Mesothelial cell of epicardium (in vitro differentiated cells): ENCODE measurements at places on chromosomes 13 and 19. TPM values are rescaled to one million over a fixed set of nuclear protein-coding genes. Genes with fewer than 3 reads are reported as not detected.

- DNase-seq, result no peak
Measured at GRCh38 chr19:7337380-7338194, 11.2 kb upstream of the ARHGEF18 start.

DNA sequence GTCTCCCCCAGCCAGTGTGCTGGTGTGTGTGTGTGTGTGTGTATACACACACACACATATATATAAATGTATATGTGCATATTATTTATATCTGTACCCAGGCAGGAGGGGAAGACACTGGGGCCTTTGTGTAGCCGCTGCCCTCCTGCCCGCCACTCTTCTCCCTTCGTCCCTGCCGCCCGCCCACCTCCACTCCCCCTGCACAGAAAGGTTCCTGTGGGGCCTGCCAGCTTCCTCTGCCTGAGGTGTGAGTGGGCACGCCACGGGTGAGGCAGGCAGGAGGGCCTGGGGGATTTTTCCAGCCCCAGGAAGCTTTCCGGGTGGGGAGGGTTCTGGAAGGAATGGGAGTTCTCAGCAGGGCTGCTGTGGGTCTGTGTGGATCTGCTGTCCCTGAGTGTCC lies 6.9 kb downstream of the IRF2BP1 start:
- no peak for DNase-seq

Gene ZNF557
- total RNA-seq, result 15.0 to 16.4 TPM (median 16.3 TPM) in 3 replicates

Gene LGI4
- total RNA-seq, result 1.1 to 2.0 TPM (median 1.4 TPM) in 3 replicates

DNA sequence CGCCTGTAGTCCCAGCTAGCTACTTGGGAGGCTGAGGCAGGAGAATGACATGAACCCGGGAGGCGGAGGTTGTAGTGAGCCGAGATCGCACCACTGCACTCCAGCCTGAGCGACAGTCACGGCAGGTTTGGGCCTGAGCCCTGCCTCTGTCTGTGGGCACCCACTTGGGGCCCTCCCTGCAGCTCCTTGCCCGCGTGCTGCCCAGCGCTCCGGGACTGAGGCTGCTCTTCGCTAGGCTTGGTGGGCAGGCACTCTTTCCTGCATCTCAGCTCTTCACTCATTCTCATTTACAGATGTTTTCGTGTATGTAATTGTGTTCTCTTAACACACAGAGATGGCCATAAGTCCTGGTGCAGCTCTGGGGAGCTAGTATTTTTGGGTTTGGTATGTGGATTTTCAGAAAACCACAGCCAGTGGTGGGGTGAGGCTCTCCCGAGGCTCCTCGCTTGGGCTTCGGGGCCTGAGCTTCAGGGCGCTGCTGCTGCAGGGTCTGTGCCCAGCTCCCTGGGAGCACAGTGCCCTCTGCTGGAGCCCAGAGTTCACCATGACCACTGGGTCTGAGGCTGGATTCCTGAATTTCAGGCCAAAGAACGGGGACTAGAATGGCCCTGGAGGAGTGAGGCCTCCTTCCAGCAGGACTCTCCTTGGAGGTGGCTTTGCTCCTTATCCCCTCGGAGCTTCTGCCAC lies 15.2 kb downstream of the UPF1 start:
- DNase-seq, result peak; percentile 79

Gene PEG3
- total RNA-seq, result not detected in 3 replicates

- DNase-seq, result no peak
Measured at GRCh38 chr19:47427241-47428176, 8.2 kb upstream of the MEIS3 start.

Gene LIPE
- 8.6 to 10.8 TPM (median 8.8 TPM) in 3 replicates for total RNA-seq

- no peak for DNase-seq
Measured at GRCh38 chr19:11735375-11735774, 3.4 kb downstream of the ZNF823 start.

DNA sequence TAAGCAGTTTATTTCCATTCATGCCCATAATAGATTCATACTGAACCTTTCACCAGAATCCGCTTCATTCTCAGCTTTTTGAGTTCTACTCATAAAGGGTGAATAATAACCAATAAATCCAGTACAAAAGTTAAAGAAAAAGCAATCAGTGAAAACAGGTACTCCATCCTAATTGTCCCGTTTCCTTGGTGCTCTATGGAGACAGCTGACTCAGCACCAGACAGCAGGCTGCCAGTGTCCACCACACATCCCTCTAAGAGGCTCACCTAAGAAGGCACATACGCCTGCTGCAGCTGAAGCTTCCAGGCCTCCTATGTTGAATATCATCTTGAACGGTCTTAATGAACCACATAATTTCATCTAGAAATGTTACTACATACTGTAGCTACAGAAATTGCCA lies 27.3 kb downstream of the MYO16 start:
- DNase-seq, result no peak

Gene UBE2L5
- 0.20 TPM in 1 of 3 replicates, not detected in the others for total RNA-seq

Gene LRP3
- total RNA-seq, result 28.3 to 34.1 TPM (median 29.5 TPM) in 3 replicates

Gene KIR3DL1
- total RNA-seq, result not detected in 3 replicates

GRCh38 chr19:46271481-46272197 lies 25.2 kb upstream of the HIF3A start:
- no peak for DNase-seq

Gene ZIM2
- not detected in 3 replicates for total RNA-seq

Gene ANO8
- total RNA-seq, result 42.1 to 43.7 TPM (median 43.5 TPM) in 3 replicates

DNA sequence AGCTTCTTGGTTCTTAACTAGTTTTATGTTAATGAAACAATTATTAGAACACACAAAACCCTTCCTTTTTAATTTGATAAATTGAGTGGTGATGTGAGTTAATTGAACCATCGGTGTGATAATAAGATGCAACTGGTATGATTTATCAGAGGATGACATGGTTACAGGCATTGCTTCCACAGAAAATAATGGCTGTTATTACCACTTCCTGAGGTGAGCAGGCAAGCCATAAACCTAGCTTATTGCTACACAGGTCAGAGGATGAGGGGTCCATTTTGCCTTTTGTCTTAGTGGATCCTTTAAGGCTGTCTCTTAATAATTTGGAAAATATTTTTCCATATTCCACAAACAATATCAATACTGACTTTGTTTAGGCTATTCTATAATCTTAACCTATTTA lies 226.6 kb upstream of the EDNRB start:
- no peak for DNase-seq

DNA sequence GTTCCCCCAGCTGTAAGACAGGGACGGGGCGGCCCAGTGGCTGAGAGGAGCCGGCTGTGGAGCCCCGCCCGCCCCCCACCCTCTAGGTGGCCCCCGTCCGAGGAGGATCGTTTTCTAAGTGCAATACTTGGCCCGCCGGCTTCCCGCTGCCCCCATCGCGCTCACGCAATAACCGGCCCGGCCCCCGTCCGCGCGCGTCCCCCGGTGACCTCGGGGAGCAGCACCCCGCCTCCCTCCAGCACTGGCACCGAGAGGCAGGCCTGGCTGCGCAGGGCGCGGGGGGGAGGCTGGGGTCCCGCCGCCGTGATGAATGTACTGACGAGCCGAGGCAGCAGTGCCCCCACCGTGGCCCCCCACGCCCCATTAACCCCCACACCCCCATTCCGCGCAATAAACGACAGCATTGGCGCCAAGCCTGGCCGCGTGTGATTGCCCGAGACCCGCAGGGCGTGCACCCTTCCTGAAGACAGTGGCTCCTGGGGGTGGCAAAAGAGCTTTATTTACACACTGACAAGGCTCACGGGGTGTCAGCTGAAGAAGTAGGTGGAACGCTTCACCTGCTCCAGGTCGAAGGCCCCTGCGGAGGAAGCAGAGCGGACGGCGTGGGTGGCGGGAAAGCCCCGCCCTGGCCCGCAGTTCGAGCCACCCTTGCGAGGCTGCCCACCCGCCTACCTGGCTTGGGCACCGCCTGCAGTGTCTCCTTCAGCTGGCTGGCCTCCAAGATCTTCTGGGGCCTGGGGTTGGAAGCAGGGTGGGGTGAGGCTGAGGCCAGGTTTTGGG lies 16.4 kb downstream of the POLRMT start:
- DNase-seq, result no peak

Gene CSNK1G2
- total RNA-seq, result 79.1 to 84.0 TPM (median 81.8 TPM) in 3 replicates

DNA sequence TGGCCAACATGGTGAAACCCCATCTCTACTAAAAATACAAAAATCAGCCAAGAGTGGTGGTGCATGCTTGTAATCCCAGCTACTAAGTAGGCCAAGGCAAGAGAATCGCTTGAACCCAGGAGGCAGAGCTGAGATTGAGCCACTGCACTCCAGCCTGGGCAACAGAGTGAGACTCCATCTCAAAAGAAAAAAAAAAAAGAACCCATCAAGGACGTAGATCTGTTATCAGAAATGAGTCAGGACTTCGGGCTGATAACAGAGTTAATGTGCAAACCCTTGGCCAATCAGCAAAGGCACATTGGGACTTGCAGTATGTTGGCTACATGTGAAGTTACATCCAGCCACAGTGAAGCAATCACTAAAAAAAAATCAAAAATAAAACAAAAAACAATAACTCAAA lies 4.8 kb upstream of the LGALS7B start:
- no peak for DNase-seq

Gene PCDH20
- total RNA-seq, result 3.3 to 3.6 TPM (median 3.4 TPM) in 3 replicates

- DNase-seq, result no peak
Measured at GRCh38 chr13:76822698-76823267, 63.4 kb downstream of the KCTD12 start.

DNA sequence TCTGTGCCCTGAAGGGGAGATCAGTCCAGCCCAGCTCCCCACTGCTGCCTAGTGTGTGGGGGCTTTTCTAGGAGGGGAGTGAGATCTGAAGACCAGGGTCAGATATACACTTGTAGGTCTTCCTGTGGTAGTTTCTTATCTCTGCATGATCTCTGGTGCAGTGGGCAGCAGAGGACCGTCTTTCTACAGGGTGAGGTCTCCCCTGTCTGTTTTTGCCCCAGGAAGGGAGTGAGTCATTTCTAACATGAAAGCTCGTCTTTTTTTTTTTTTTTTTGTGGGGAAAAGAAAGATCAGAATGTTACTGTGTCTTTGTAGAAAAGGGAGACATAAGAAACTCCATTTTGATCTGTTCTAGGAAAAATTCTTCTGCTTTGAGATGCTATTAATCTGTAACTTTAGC lies 8.8 kb upstream of the ZNF808 start:
- no peak for DNase-seq

DNA sequence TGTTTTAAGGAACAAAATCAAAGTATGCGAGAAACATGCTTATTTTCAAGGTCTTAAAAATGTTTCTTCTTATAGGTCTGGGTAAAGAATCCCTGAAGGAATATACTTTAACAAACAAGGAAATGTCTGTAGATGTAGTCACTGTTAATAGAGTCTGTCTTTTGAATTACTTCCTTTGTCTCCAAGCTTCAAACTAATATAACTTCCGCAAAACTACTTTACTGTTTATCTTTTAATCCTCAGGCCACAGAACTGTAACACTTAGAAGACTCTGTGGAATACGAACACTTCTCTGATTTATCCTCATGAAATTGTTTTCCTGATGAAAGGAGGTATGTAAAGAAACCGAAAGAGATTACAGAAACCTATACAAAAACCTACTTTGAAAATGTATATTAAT lies 316.0 kb downstream of the PCDH9 start:
- no peak for DNase-seq

Gene ERCC2
- total RNA-seq, result 62.7 to 64.4 TPM (median 64.1 TPM) in 3 replicates

GRCh38 chr19:49801966-49802661 lies 11.0 kb downstream of the FUZ start:
- peak; percentile 73 for DNase-seq

Gene MKNK2
- 92.6 to 97.1 TPM (median 95.9 TPM) in 3 replicates for total RNA-seq

DNA sequence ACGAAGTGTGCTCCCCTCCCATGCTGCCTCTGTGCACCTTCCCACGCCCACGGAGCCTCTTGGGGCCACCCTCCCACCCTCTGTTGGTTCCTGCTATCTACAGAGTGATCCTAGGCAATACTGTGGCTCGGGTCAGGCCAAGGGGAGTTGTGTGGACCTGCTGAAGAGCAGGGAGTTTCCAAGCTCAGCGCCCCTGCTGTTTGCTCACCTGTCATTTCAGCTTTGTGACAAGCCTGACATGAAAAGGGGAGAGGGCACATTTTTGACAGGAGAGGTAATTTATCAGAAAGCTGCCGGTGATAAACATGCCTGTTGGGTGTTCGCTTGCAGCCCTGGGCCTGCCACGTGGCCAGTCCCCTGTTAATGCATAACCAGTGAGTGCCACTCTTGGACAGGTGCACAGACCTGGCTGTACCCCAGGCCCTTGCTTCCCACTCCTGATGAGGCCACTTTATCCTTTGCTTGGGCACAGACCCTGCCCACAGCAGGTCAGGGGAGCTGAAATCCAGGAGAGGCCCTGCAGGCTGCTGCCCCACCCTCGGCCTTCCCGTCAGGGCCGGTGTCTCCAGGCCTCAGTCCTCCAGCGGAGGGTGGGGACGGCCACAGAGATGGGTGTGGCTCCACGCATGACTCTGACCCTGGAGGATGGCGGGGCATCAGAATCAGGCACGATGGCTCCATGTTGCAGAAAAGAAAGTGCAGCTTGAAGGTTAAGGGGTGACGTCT lies 201.5 kb upstream of the GPR12 start:
- DNase-seq, result no peak

DNA sequence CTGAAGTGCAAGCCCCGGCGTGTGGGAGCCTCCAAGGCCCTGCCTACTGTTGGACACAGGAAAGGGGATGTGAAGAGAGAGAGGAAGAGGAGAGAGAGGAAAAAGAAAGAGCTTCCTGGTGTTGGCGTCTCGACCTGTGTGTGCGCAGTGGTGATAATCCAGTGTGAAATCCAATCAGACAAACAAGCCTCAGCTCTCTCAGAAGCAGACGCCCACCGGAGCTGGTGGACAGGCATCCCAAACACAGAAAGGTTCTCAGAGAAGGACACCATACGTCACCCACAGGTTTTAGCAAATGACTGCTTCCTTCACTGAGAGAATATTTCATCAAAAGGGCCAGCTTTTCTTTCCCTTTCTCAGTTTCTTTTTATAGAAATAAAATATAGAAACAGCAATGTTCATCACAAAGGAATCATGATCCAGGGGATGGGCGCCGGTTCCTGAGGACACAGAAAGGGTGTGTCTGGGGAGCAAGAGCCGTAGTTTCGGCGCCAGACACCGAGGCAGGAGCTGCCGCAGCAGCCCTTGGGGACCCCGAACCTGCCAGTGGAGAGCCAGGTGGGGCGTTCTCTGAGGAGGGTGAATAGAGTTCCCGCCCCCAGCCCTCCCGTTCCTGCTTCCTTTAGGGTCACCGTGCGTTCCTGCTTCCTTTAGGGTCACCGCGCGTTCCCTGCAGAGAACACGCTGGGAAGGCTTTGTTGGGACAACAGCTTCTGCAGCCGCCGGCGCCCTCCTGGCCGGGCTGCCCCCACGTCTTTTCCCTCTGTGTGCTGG lies 145.8 kb upstream of the SOX1 start:
- peak; percentile 25 for DNase-seq

Gene RAB3A
- total RNA-seq, result 5.9 to 6.7 TPM (median 6.4 TPM) in 3 replicates

GRCh38 chr19:16518061-16518460 lies 21.9 kb downstream of the C19orf44 start:
- no peak for DNase-seq

Gene OR10H1
- 0.04 TPM in 1 of 3 replicates, not detected in the others for total RNA-seq

GRCh38 chr19:1118999-1119398 lies 15.2 kb downstream of the GPX4 start:
- DNase-seq, result no peak

Gene KANK2
- 84.3 to 85.3 TPM (median 84.7 TPM) in 3 replicates for total RNA-seq

GRCh38 chr13:99974939-99975561 lies 3.5 kb upstream of the ZIC5 start:
- no peak for DNase-seq

- no peak for DNase-seq
Measured at GRCh38 chr13:112822851-112823250, 133.0 kb downstream of the ATP11A start.

Gene STXBP2
- total RNA-seq, result 88.1 to 99.0 TPM (median 97.7 TPM) in 3 replicates

GRCh38 chr13:37791699-37792098 lies 77.9 kb downstream of the TRPC4 start:
- no peak for DNase-seq
